ENCODE measurements at places on chromosomes 4 and X.

GRCh38 chr4:129428454-129428853 is 332.5 kb downstream of the C4orf33 start:
- DNase-seq, result no peak

- DNase-seq, result peak; percentile 9
Measured at GRCh38 chr4:168318266-168318895, at the start of gene DDX60. DDX60 (minus strand) TSS chr4:168318752; CDS start chr4:168311259, 7,493 bp downstream.

DNA sequence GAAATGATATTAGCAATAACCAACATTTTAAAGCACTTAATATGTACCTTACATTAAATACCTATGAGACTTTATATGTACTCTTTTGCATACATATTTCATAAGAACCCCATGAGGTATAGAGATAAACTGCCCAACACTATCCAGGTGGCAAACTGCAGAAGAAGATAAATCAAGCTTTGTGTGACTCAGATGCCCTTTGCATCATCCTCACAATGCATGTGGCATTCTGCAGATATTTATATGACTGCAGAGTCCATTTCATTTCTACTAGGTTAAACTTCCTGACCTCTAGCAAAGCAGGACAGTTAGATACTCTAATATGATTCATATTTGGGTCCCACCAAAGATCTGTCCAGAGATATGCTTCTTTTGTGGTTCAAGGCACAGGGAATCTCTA is 85.6 kb upstream of the RASGEF1B start:
- no peak for DNase-seq

GRCh38 chr4:123913598-123913997 is 517.0 kb downstream of the SPRY1 start:
- DNase-seq, result no peak

DNA sequence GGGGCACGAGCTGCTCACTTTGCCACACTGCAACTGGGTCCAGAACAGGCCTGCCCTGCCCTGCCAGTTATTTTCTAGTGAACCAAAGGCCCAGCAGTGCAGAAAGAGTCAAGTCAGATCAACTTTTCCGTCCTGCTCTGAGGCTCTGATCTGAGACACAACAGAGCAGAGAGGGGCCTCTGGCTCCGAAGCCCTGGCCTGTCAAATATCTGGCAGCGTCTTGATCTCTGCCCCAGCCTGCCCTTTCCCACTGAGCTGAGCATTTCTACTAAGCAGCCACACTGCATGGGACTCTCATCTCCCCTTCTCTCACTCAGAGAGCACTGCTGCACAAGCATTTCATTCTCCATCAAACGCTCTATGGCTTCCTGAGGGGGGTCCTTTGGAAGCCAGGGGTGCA is 11.8 kb downstream of the IGFBP7 start:
- DNase-seq, result no peak

GRCh38 chrX:20060961-20061748 is 55.6 kb downstream of the MAP7D2 start:
- no peak for DNase-seq

DNA sequence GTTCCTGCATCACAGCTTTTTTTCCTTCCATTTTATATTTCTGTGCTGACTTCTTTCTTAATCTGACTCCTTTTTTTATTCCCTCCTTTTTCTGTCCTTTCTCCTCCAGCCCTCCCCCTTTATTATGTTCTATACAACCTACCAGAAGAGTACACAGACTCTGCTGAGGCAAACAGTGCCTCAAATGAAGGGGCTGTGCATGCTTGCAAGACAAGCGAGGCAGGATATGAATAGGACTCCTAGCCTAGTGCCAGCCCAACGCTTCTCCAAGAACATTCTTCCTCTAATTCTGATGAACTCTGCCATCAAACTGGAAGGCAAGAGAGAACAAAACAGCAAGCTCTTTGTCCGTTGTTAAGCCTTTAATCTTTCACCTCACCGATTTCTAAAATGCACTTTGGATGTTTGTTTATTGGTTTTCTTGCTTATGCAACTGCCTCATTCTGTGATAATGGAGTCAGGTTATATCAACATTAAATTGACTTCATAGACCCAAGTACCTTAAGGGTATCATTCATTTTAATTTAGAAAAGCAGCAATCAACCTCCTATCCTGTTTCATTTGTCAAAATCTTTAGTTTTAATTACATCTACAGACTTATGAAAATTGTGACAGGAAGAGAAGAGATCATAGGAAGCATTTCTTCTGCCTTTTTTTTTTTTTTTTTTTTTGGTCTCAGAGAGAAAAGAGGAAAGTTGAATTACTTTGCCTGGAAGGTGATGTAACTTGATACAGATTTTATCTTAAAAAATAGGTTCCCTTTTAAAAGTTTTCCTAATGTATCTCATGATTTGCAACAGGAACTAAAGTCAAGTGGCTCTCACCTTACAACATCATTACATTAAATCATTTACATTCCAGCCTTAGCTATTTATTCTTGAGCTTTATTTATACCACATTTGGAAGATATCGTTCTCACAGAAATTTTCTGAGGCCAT is 284.7 kb upstream of the FTHL17 start:
- no peak for DNase-seq

DNA sequence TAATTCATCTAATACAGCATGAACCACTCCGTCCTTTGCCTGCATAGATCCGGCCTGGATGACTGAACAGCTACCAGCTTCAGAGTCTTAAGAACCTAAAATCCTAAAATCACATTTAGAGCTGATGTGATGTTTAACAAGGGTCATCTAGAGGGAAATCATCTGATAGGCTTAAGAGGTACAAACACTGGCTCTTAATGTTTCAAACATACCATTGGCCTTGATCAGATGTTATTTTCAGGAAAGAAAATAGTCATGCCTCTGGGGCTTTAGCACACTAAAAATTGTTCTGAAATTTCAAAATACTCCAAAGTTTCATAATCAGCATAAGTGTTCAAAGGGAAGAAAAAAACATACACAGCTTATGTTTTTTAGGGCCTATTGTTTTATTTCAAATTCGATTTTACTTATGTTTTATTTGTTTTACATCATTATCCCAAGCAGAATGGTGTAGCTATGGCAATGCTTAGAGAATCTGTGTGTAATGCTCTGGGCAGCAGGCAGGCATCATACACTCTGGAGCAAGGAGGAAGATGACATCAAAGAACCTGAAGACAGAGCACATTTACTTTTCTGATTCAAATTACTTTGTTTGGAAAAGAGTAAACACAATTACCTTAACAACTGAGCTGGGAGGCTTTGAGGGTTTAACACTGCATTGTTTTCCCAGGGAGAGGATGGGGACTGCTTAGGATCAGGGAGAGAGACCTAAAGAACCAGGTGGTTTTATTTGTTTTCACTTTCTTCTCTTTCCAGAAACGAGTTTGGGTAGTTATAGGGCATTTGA is 25.3 kb upstream of the LEF1 start:
- no peak for DNase-seq

- DNase-seq, result no peak
Measured at GRCh38 chr4:163600727-163601126, 106.2 kb downstream of the TMA16 start.

GRCh38 chr4:181105487-181105886 is 1137.7 kb upstream of the TENM3 start:
- DNase-seq, result no peak

DNA sequence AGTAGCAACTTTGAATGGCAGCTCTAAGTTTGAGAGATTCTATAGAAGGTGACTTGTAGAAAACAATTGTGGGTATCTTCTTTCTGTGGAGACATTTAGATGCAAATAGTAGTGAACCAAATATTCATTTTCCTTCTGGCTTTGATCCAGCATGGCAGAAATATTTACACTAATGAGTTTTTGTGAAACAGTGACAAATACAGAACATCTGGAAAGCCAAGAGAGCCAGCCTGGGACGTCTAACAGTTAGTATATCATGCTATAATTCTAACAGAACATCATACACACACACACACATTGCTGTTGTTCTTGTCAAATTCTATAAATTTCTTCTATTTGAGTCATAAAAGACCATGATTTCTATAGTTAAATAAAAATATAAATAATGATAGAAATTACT is 1777.9 kb downstream of the ARAP2 start:
- no peak for DNase-seq

DNA sequence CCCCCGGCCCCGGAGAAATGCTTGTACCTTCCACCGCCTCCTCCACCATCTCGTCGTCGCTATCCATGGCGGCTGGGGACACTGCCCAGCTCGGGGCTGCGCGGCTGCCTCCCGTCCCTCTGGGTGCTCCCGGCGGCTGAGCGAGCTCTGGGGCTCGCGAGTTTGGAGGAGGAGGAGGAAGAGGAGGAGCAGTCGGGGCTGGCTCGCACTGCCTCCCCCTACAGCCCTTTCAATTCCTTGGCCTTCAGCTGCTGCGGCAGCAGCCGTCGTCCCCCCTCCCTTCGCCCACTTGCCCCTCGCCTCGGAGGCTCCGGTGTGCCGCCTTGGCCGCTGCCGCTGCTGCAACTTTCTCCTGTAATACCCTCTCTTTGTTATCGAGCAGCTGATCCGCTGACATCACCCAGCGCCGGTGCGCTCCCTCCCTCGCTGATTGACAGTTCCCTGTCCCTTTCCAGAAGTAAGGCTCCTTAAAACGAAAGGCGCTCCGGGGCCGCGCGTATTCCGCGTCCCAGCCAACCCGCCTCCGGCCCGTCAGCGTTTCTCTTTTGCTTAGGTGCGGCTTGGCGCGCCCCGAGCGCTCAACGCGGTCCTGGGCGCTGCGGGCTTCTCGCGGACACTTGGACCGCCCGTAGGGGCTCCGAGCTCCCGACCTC is at the start of gene SETD7:
Gene SETD7, minus strand, starts transcription at position 149 of the 653 bp plus-strand sequence. Its CDS starts 82 bp downstream, at position 67.
- peak; percentile 70 for DNase-seq

GRCh38 chr4:7462509-7462971 is 27.8 kb upstream of the PSAPL1 start:
- peak; percentile 53 for DNase-seq

DNA sequence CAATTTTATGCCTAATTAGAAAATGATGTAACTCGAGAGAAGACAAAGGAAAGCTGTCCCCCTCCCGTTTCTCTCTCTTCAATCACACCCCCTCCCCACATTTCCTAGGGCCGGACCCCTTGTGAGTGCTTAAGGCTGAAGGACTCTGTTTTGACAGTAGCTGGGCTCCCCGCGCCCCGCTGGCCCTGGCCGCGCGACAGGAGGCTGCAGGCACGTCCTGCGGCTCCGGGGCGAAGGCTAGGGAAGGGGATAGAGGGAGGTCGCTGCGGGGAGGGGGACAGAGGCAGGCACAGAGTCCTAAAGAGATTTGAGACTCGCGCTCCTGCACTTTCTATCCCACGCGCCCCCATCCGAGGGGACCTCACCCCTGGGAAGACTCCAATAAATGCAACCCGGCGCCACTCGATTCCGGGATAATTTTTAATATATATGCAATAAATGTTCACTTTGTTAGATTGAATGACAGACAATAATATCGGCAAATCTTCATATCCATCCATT is 56.2 kb upstream of the TMEM33 start:
- DNase-seq, result no peak

DNA sequence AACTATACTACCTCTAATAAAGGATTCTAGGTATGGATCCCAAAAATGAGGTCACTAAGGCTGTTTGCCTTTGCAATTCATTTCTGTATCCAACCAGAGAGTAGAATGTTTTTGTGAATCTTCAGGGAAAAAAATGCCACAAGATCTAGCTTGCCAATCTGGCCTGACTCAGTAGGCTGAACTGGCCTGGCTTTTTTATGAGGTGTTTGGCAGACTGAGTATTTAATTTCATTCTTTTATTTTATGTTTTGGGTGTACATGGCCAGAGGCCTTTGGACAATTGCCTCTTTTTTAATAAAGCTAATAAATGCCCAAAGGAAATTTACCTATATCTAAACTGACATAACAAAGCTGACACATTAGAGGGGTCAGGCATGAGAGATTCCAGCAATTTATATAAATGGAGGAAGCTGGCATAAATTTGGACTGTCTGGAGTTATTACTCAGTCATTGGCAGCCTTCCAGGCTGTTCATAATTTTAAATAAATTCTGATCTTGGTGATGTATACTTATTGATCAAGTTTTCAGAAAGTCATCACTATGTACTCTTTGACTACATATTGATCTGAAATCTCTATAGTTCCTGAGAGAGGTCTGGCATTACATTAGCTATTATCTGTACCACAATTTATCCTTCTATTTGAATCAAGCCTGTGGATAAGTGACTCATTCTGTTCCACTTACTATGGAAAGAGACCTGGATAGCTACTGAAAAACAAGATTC is 376.4 kb upstream of the NOCT start:
- no peak for DNase-seq

DNA sequence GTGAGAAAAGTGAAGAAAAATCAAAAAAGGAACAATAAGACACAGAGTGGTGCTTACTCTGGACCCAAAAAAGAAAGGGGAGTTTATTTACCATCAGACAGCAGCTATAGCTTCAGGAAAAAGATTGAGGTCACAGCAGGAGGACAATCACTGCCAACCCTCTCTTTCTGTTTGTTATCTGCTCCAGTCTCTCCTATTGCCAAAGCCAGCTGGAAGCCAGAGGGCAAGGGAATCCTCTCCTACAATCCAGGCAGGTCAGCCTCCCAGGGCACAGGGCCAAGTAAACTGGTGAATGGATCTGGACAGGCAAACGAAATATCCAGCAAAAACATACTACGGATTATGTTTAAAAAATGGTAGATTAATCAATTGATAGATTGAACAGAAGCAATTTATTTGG is 306.9 kb upstream of the SLIT2 start:
- DNase-seq, result peak; percentile 87

DNA sequence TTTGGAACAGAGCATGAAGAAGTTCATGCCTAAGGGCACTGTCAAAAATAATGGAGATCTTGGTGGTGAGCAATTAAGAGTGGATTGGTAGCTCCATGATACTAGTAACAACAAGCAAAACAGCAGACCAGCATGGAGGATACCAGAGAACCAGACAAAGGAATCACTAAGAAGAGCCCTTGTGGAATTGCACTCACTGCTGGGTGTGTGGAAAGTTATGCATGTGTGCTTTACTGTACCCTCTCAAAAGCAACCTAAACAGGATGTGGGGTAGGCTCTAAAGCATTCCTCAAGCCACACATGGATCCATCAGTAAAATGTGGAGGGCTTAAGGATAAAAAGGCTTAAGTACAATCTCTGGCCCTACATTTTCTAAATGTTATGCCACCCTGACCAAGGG is 69.5 kb downstream of the AR start:
- no peak for DNase-seq

DNA sequence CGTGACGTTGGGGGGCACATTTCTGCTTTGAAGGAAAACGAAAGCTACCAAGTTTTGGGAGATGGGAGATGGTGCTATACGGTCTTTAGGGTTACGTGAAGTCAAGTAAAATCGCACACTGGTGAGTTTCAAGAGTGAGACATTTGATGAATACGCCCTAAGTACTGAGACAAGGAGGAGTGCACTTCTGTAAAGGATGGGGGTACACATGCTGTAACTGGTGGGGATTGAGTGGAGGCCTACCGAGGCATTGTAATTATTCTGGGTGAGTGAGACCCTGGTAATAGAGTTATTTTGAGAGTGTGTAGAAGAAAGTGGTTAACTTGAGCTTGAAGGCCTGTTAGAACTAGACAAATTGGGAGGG is 536 bp downstream of the SH3BGRL start:
- no peak for DNase-seq

DNA sequence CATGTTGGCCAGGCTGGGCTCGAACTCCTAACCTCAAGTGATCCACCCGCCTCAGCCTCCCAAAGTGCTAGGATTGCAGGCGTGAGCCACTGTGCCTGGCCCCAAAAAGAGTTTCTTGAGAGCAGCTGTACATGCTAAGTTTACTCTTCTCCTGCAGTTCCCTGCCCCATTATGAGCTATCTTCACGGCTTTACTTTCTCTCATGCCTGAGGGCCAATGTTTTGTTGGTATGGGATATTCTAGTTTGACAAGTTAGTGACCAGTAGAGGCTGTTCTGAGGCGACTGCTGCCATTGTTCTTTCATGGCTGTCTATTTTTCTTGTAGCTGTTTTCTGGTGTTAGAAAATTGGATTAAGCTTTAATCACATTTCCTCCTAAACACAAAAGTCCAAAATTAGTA is 78.0 kb upstream of the STX18 start:
- no peak for DNase-seq
